Activated naive CD4-positive, alpha-beta T cell treated with anti-CD3 and anti-CD28 coated beads, Interleukin-2, amount 10 ng/mL, durations not matched to agents 5 hours and 36 hours (primary cell): ENCODE measurements at places on chromosomes 2 and 18. TPM values are rescaled to one million over a fixed set of nuclear protein-coding genes. Genes with fewer than 3 reads are reported as not detected.

The TMEM127 gene
- total RNA-seq, result 34.4 TPM

The C1D gene
- 16.2 TPM for total RNA-seq

The DCDC2C gene
- not detected for total RNA-seq

The ALPP gene
- not detected for total RNA-seq

The ICA1L gene
- 2.8 TPM for total RNA-seq

The TMEM163 gene
- 0.18 TPM for total RNA-seq

The MYO5B gene
- total RNA-seq, result not detected

The IL37 gene
- total RNA-seq, result 0.50 TPM

The GPBAR1 gene
- total RNA-seq, result 0.82 TPM

The REG3A gene
- total RNA-seq, result not detected

The DYNAP gene
- total RNA-seq, result not detected
